ENCODE measurements at places on chromosomes 11 and 22. TPM values are rescaled to one million over a fixed set of nuclear protein-coding genes. Genes with fewer than 3 reads are reported as not detected.
A peak's percentile ranks its signal among the peaks of the same experiment; 100 is the strongest.

DNA sequence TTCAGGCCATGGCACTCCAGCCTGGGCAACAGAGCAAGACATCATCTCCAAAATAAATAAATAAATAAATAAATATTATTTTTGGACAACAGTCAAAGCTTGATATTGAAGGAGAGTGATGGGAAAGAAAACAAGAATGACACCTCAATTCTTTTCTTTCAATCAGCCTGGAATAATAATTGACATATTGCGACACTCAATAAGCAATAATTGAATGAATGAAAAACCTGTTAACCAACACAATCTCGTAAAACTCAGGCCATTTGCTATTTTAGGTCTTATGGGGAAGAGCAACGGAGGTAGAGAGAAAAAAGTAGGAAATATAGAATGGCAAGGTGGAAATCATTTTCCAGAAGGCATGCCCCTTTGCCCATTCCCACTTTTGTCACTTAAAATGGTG lies 10.5 kb upstream of the RBFOX2 start:
- no peaks in the 10 kb centered on the region for H3K36me3 ChIP-seq
- H3K4me3 ChIP-seq: no peak overlapping the region
- DNase-seq: no peak

ANKK1 gene
- total RNA-seq: 0.64 TPM

GRCh38 chr11:36455658-36456111 lies 54.4 kb downstream of the TRAF6 start:
- H3K4me1 ChIP-seq: peaks cover 16% of the 10 kb centered on the region
- H3K27me3 ChIP-seq: no peaks in the 10 kb centered on the region
- no peak overlapping the region for H3K4me3 ChIP-seq
- H3K36me3 ChIP-seq: no peaks in the 10 kb centered on the region

GRCh38 chr11:35144136-35144741 lies 5.3 kb downstream of the CD44 start:
- no peaks in the 10 kb centered on the region for H3K36me3 ChIP-seq
- DNase-seq: peak; percentile 64
- peak overlapping the region; percentile 95 for H3K27ac ChIP-seq
- no peaks in the 10 kb centered on the region for H3K27me3 ChIP-seq
- H3K4me3 ChIP-seq: no peak overlapping the region

HARBI1 gene
- total RNA-seq: 4.8 TPM

- H3K4me1 ChIP-seq: no peaks in the 10 kb centered on the region
- no peak overlapping the region for H3K4me3 ChIP-seq
- no peak overlapping the region for H3K27ac ChIP-seq
- H3K27me3 ChIP-seq: no peaks in the 10 kb centered on the region
These were observed 919.1 kb downstream of the TBC1D22A start for GRCh38 chr22:47681411-47682165.

DUSP18 gene
- total RNA-seq: 22.4 TPM

MMP11 gene
- total RNA-seq: 1.7 TPM

DNA sequence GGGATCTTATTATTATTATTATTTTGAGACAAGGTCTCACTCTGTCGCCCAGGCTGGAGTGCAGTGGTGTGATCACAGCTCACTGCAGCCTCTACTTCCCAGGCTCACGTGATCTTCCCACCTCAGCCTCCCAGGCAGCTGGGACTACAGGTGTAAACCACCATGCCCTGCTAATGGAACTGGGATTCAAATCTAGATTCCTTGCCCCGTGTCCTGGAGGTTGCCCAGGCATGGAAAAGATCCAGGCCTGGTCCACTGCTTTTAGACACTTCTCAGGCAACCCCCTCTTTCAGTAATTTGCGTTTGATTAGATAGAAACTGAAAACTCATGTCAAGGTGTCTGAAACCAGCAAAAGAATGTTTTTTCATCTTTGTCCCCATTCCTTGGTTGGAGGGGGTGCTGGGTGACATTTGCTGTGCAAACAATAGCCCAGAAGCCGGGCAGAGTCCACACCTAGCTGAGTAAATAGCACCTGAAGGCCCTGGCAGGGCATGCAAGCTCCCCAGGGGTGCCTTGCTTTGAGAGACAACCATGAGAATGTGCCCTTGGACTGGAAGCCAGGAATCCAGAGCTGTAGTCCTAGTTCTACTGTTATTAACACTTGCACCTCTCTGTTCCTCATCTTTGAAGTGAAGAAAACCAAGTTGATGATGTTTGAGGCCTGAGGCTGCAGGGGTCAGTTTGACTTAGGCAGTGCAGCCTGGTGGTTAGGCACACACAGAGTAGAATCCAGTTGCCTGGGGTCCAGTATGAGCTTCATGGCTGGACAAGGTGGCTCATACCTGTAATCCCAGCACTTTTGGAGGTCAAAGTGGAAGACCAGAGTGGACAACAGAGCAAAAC lies 19.1 kb upstream of the XBP1 start:
- H3K4me3 ChIP-seq: no peak overlapping the region
- H3K27ac ChIP-seq: peak overlapping the region; percentile 84
- peak; percentile 69 for DNase-seq

- no peaks in the 10 kb centered on the region for H3K36me3 ChIP-seq
- DNase-seq: no peak
- peaks cover 4% of the 10 kb centered on the region for H3K27me3 ChIP-seq
- H3K4me1 ChIP-seq: no peaks in the 10 kb centered on the region
These were observed 12.9 kb upstream of the JHY start for GRCh38 chr11:122869622-122870021.

SPDYC gene
- total RNA-seq: not detected

DNA sequence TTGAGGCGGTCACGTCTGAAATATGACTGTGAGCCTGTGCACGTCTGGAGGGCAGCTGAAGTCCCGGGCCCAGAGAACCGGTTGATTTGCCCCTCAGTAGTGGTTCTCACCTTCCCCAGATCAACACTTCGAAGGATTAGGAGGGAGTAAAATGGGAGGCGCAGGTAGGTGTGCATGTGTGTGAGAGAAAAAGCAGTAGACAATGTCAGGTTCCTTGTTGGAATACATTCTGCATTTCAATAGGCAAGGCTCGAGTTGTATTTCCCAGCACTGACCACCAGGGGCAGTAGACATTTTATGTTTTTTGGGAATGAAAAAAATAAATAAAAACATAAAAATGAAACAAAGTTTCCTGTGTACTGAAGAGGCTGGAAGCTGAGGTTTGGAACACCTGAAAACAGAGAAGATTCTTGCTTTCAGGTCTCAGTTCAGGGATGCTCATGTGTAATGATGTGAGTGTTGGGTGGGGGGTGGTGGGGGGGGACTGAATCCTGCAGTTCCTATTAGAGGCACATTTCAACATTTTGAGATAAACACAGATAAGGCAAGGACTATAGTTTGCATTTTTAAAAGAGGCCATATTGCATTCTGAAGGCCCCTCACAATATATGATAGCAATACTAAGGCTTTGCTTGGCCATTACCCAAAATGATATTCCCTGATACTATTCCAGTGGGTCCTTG lies 333.9 kb downstream of the CADM1 start:
- H3K27me3 ChIP-seq: peaks cover 7% of the 10 kb centered on the region
- H3K4me3 ChIP-seq: no peak overlapping the region
- DNase-seq: peak; percentile 37
- no peak overlapping the region for H3K27ac ChIP-seq

CCDC179 gene
- total RNA-seq: not detected

DNA sequence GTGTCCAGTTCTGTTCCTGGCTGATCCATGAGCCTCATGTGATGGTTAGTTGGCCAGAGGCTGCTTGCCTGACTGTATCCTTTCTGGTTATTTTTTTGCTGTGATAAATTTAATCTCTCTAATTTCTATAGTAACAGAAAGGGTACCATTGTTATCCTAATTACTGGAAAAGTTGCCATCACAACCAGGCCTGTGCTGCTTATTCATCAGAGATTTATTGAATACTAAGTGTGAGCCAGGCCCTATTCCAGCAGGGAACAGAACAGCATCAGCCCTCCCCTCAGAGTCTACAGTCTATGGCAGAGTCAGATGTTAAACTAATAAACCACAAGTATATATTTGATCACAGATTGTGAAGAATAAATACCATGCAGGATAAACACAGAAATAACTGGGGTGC lies 86.8 kb downstream of the DEPDC5 start:
- peaks cover 52% of the 10 kb centered on the region for H3K36me3 ChIP-seq
- no peaks in the 10 kb centered on the region for H3K4me1 ChIP-seq
- DNase-seq: no peak
- no peaks in the 10 kb centered on the region for H3K27me3 ChIP-seq

DNA sequence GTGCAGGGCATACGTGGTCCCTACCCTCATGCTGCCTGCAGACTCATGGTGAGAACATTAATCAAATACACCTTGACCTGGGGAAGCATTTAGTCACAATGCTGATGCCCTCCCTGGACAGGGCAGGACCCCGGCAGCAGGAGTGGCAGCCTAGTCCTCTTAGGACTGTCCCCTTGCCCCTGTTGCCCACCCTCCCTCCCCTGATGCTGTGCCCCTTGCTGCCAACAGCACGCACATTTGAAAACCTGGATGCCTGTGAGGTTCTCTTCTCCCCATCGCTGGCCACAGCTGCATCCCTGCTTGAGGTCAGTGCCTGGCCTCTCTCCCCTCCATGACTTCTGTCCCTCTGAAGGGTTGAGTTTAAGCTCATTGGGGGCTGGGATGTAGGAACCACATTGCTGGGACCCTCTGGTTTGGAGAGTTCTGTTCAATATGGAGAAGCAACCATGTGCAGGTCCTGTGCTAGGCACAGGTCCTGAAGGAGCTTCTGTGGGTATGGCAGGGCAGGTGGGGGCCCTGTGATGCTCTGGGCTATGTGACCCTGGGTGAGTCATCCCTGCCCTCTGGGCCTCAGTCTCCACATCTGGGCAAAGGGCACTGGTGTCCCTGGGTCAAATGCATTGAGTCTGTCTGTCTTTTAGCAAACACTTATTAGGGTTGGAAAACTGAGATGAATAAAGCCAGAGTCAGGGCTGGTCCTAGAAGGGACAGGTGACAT lies 31.3 kb downstream of the MYO7A start:
- no peak overlapping the region for H3K4me3 ChIP-seq
- no peaks in the 10 kb centered on the region for H3K27me3 ChIP-seq
- H3K36me3 ChIP-seq: no peaks in the 10 kb centered on the region
- no peaks in the 10 kb centered on the region for H3K4me1 ChIP-seq
- DNase-seq: no peak

- peak overlapping the region; percentile 100 for H3K27ac ChIP-seq
- H3K4me3 ChIP-seq: peak overlapping the region; percentile 77
- no peaks in the 10 kb centered on the region for H3K36me3 ChIP-seq
- H3K27me3 ChIP-seq: no peaks in the 10 kb centered on the region
These were observed 2.0 kb downstream of the PRDM10 start for GRCh38 chr11:130000552-130001176.

SLC7A4 gene
- not detected for total RNA-seq
